CD4-positive, alpha-beta memory T cell (primary cell): ENCODE measurements at places on chromosomes 2 and 18.

- DNase-seq: no peak
Measured at GRCh38 chr2:177395351-177396065, 2.9 kb downstream of the AGPS start.

DNA sequence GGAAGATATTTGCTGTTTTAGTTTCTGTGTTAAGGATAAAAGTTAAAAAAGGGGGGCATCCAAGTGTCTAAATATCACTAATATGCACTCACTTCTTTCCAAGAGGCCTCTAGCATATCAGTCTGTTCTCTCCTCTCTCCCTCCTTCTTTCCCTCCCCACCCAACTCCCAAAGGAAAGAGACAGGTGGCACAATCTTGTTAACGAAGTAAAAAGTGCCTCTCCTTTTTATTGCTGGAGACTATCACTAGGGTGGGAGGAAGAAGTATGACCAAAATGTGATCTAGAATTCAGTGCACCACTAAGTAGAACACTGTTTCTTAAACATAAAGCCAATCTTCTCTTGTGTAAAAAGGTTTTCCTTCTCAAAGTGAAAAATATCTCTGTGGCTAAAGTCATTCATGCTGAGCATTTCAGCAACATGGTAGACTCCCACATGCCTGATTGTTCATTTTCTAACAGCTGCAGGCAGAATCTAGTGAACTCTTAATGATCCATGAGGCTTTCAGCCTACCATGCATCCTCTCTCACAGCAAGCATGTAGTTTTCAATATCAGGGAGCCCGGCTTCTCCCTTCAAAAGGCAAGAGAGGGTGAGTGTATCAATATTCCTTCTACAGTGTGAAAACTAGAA lies 39.5 kb downstream of the RNU4ATAC start:
- no peak for DNase-seq

GRCh38 chr2:96859099-96859649 lies 1.4 kb upstream of the ANKRD39 start:
- DNase-seq: no peak

DNA sequence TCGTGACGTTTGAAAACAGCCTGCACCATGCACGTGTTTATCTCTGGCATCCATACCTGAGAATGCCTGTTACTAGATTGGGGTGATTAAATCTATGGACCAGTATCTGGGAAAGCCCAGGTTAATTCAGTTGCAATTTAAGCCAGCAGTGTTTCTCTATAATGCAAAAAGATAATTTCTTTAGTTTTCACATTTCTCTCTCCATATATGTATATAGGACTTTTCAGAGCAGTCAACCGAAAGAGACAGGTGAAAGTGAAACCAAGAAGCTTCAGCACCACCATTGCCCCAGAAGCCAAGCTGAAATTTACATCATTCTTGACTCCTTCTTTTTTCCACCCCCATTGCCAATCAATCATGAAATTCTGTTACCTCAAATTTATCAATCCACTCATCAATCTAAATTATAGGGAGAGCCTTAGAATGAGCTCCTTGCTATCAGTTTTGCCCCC lies 2.7 kb upstream of the LRP2 start:
- DNase-seq: no peak

- no peak for DNase-seq
Measured at GRCh38 chr2:144004742-144005141, 515.2 kb downstream of the ZEB2 start.

DNA sequence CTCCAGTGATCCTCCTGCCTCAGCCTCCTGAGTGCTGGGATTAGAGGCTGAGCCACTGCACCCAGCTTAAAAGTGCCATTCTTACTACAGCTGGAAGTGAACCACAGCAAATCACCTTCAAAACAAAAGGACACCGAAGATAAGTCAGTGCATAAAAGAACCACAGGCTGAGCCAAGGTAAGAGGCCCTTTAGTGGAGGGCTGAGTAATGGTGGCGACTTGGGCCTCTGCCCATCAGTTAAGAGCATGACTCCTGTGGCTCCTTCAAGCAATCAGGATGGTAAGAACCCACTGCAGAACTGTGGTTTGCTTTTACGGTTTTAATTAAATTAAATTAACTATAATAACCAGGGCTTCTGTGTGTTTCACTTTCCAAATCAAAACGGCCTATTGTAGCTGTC lies 75.1 kb downstream of the CTAGE1 start:
- peak; percentile 78 for DNase-seq

DNA sequence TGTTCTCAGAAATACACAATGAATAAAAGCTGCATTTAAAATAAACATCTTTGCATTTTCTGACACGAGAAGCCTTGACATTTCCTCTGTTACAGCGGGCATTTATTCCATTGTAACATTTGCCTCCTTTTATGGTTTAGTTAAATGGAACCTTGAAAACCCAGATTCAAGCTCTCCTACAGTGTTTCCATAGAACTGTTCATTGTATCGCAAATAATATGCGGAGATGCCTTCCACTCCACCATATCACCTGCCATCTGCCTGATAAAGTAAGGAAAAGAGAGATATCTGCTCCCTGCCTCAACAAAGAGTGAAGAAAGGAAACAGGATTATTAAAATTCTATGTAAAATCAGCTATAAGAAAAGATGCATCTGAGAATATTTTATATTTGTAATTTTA lies 69.8 kb downstream of the CDH19 start:
- no peak for DNase-seq

GRCh38 chr18:6901286-6901926 lies 171.9 kb downstream of the ARHGAP28 start:
- DNase-seq: no peak
